Peyer's patch (tissue), 4 donors: ENCODE measurements at places on chromosomes 6 and 20. TPM values are rescaled to one million over a fixed set of nuclear protein-coding genes. Genes with fewer than 3 reads are reported as not detected.

TNNC2 gene
- not detected for total RNA-seq

AIF1 gene
- total RNA-seq, result 112 TPM

GRCh38 chr20:642398-643174 is 10.4 kb downstream of the SRXN1 start:
- H3K36me3 ChIP-seq, result no peaks in the 10 kb centered on the region
- no peaks in the 10 kb centered on the region for H3K27me3 ChIP-seq
- no peak for DNase-seq
- H3K4me1 ChIP-seq, result peaks cover 6% of the 10 kb centered on the region
- no peak overlapping the region for H3K27ac ChIP-seq

SCGN gene
- 7.6 TPM for total RNA-seq

PPP1R18 gene
- total RNA-seq, result 11.0 TPM
